Esophagus mucosa (tissue), 1 donor: ENCODE measurements at places on chromosomes 6 and 20.

GRCh38 chr6:161446296-161446925 lies 172.6 kb upstream of the AGPAT4 start:
- ATAC-seq, result no peak

DNA sequence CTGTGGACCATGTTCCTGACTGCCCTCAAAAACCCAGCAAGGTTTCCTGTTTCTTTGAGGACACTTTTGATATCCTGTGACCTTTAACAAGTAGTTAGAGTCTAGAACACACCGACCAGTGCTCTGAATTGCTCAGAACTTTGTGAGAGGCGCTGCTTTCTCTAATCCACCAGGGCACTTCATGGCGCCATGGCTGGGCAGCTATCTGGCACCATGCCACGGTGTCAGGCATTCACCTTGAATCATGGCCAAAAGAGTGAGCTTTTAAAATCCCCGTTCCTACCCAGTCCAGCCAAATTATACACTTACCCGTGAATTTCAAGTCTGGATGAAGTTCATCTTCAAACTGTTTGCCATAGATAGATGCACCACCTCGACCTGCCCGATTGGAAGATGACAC lies 17.0 kb upstream of the CPNE5 start:
- ATAC-seq, result no peak

DNA sequence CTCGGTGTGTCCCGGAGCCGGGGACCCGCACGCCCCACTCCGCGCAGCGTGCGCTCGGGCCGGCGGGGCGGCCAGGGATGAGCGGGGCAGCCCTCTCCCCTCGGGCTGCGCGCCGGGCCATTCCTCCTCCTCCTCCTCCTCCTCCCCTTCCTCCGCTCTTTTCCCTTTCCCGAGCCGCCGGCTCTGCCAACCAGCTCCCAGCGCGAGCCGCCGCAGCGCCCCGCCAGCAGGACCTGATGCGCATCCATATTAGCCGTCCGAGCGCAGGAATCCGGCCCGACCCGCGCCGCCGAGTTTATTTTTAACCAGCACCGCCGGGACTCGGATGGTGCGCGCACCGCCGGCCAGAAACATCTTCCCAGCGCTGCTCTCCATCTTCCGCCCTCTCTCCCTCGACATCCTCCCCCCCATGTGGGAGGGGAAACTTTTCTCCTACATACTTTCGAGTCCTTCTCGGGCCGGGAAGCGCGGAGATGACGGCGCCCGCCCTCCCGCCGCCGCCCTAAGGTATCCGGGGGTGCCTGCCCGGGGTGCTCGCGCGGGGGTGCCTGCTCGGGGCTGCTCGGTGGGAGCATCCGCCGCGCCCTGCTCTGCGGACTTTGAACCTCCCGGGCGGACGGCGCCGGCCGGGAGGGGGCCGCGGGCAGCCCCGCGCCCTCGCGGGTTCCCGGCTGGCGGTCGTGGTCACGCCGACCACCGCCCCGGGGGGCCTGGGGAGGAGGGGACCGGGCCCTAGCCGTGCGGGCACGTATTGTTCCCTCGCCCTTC lies 619 bp downstream of the RREB1 start:
- peak; percentile 30 for ATAC-seq

DNA sequence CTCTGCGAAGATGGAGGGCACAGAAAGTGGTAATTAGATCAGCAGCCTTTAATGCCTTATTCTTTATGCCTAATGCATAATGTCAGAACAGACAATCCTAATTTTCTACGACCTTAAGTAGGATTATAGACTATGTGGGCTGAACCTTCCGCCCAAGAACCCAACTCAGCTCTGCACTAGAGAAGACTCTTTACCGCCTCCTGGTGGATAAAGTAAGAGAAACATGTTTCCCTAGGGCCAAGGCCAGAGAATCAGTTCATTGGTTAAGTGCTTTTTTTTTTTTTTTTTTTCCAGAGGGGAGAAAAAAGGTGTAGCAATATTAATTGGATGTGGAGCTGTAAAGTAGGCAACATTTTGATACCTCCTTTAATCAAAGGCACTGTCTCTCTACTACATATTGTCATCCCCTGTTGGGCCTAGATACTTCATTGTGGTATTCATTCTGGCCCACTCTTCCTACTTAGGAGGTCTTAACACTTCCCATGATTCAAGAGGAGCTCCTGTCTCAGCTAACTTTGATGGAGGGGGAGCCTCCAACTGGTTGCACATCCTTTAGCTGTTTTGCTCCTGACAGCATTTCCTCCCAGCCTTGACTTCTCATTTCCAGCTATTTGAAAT lies 124.9 kb upstream of the NRN1 start:
- ATAC-seq, result no peak

DNA sequence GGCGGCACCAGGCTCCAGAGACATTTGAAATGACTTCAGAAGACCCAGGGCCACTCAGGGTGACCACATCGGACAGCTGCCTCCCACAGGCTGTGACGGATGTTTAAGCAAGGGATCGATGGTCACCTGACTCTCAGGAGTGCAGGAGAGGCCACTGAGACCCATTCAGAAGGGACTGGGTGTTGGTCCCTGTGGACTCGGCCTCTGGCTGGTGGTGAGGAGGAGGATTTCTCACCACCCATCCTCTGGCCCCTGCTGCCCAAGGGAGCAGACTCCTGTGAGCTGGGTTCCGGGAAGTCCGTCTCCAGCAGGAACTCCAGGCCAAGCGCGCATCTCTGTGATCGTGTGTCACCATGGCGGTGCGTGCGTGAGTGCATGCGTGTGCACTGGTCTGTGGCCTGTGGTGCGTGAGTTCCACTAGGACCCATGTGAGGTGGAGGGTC lies 25.5 kb downstream of the NPEPL1 start:
- ATAC-seq, result no peak

- ATAC-seq, result no peak
Measured at GRCh38 chr6:105753620-105754211, 332.4 kb upstream of the PRDM1 start.

DNA sequence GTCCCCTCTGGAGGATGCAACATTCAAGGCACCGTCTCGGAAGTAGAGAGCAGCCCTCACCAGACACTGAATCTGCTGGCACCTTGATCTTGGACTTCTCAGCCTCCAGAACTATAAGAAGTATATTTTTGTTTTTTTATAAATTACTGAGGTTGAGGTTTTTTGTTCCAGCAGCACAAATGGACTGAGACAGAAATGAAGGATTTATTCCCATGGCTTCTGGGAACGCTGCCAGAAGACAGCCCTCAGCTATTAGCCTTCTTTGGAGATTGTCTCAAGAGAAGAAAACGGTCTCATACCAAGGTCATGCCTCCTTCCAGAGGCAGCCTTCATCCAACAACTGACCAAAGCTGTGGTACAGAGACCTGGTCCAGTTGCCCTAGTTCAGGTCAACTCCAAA lies 85.4 kb downstream of the CHMP4B start:
- ATAC-seq, result no peak

DNA sequence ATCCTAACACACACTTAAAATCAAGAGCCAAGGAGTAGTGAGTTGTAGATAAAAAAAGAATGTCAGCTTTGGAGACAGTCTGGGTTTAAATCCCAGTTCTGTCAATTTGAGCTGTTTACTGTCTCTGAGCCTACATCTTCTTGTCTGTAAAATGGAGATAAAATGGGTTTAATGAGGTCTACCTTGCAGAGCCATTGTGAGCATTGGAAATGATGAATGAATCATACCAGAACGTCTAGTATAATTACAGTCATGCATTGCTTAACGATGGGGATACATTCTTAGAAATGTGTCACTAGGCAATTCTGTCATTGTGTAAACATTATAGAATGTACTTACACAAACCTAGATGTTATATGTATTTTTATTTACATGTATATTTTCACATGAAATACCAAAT lies 17.6 kb upstream of the SGK2 start:
- ATAC-seq, result peak; percentile 63

DNA sequence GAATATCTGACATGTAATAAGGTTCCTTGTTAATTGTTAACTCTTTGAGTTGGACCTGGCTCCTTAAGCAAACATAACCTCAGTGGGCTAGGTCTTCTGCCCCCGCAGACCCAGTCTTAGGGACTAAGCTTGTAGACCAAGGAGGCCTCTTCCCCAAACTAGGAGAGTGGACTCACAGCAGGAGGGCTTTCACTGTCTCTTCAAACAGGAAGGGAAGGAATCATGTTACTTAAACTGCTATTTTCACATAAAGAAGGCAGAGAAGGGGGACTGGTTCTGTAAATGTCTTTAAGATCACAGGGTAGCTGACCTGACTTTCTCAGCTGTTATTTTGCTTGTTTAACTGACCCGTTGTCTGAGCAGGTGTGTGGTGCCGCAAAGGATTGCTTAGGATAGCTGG lies 34.9 kb upstream of the PRDM1 start:
- no peak for ATAC-seq

DNA sequence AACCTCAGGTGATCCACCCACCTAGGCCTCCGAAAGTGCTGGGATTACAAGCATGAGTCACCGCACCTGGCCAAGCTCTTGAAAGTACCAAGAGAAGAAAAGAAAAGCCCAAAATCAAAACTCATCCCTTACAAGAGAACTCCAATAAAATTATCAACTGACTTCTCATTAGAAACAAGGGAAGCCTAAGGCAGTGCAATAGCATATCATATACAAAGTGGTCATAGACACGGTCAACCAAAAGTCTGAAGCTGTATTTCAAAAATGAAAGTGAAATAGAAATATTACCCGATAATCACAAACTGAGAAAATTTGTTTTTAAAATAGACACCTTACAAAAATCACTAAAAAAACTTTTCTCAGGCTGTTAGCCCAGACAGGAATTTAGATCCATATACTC lies 1321.1 kb upstream of the GJE1 start:
- no peak for ATAC-seq

- ATAC-seq, result peak; percentile 8
Measured at GRCh38 chr6:42136508-42137193, 5.8 kb downstream of the C6orf132 start.

DNA sequence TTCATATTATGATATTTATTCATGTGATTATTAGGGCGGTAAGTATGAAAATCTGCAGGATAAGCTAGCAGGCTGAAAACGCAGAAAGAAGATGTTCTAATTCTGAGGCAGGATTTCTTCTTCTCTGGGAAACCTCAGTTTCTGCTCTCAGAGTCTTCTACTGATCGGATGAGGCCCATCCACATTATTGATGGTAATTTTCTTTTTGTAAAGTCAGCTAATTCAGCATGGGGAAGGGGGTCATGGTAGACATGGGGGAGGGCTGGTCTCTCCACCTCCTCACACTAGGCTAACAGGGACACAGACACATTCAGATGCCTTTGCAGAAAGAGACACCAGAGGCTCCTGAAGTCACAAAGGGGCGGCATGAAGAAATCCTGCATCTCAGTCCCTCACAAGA lies 21.7 kb upstream of the MICA start:
- no peak for ATAC-seq

DNA sequence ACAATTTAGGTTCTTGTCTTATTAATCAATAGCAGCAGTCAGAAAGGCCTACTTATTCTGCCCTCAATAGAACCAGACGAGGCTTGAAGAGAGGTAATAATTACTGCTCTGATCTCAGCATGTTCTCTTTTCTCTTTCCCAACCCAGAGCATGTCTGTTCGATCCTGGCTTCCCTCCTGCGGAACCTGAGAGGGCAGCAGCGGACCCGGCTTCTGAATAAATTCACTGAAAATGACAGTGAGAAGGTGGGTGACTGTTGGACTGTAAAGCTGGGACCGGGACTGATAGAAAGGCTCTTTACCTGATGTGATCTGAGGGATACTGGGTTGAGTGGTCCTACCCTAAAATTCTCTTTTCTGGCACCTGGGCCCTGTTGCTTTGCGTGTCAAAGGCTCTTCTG lies 63.0 kb upstream of the VSTM2L start:
- ATAC-seq, result no peak

DNA sequence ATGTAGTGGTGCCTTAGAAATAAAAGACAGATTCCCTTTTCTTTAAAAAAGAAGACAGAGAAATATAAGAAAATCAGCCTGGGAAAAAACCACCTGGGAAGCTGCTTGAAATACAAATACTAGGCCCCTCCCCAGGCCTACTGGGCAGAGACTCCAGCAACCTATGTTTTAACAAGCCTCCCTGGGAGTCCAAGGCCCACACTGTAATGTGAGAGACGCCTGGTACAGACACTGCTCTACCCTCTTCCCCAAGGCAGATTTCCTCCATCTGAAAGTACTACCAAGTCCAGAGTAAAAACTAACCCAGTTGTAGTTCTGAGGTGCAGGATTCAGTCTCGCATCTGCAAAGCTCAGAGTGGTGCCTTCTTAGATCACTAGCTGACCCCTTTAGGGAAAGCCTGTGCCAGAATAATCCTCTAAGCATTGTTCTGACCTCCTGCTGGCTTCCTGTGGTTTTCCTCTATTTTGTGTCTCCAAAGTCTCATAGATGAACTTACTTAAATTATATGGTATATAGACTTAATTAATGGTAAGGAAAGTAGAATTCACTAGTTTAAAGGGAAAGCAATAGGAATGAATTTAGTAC lies 270.2 kb upstream of the SLC35B3 start:
- ATAC-seq, result no peak
